ENCODE measurements at places on chromosomes 5 and 9.

DNA sequence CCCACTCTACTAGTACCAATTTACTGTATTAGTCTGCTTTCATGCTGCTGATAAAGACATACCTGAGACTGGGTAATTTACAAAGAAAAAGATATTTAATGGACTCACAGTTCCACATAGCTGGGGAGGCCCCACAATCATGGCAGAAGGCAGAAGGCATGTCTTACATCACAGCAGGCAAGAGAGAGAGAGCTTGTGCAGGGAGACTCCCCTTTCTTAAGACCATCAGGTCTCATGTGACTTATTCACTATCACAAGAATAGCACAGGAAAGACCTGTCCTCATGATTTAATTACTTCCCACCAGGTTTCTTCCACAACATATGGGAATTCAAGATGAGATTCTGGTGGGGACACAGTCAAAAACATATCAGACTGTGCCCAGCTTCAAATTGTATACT lies 11.5 kb downstream of the UGT3A1 start:
- no peak for DNase-seq

- DNase-seq = no peak
Measured at GRCh38 chr5:32597041-32597629, 11.8 kb downstream of the SUB1 start.

- DNase-seq = no peak
Measured at GRCh38 chr9:8268216-8268878, 468.8 kb upstream of the DMAC1 start.

- DNase-seq = no peak
Measured at GRCh38 chr5:123091298-123092222, 2.5 kb downstream of the PRDM6 start.

- DNase-seq = no peak
Measured at GRCh38 chr5:174101195-174101730, 55.8 kb downstream of the NSG2 start.

- DNase-seq = no peak
Measured at GRCh38 chr5:175712681-175713085, 54.8 kb downstream of the HRH2 start.

- no peak for DNase-seq
Measured at GRCh38 chr9:121743441-121744001, 92.1 kb downstream of the DAB2IP start.

DNA sequence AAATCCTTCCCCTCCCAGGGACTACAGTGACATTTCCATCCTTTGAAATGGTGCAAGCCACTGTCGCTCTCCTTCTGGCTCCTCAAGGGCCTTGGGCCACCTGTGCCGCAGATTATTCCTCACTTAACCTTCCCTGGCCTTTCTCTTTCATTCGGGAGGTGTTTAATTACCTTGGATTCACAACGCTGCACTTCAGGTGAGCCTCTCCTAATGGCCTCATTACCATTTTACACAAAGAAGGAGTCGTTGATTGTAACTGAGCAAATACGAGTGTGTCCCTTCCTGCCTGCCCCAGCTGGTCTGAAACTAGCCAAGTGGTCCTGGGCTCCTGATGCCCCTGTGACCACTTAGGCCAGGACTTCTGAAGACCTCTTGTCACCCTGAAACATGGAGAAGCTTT lies 205.0 kb downstream of the CRB2 start:
- DNase-seq = no peak

- no peak for DNase-seq
Measured at GRCh38 chr5:88248094-88248493, 20.6 kb downstream of the TMEM161B start.

DNA sequence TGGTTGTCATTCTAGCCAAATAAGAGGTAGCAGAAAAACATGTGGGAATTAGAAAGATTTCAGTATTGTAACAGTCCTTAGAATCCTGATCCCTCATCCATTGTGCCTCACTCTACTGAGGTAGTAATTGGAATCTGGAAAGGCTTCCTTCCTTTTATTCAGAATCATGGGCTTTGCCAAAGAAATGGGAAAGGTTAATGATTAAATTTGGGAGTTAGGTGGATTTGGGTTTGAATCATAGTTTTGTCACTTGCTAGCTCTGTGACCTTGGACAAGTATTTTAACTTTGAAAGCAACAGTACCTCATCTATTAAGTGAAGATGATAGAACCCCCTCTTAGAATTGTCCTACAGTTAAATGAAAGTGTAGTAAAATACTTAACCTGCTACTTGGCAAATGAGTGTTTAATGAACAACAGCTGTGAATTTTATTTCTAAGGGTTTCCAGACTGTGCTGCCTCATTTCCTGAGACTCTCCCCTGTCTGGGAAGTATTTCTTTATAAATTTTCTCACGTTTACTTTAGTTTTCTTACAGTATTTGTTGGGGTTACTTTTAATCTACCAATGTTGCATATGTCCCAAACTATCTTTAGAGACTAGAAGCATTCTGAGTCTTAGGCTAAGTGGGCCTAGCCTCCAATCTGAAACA lies 11.7 kb downstream of the SPDL1 start:
- DNase-seq = no peak

DNA sequence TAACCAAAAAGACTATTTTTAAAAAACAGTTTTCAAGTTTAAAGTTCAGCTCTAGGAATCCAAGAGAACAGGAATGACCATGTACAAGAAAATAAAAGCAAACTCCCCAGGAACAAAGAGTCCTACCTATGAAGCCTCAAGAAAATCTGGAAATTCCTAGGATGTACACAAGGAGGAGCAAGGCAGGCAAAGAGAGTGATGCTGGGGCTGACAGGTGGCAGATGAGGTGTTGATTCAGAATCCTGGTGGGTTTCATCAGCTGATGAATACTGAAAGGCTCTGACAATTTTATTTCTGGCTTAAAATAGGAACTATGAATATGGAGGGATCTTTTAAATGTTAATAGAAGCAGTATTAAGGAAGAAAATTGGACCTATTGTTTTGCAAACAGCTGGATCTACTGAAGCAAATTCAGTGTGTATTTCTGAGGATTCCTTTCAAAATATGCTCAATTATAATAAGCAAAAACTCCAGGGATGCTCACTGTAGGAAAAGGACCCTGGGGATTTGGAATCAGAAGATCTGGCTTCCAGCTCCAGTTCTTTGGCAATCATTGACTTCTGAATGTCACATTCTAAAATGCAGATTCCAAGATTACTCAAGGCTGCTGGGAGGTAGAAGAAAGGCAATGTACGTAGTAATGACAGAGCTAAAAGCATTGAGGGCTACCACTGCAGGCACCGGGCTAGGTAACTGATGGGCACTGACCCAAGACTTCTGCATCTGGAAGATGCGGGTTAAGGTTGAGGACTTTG lies 28.0 kb upstream of the SH3RF2 start:
- no peak for DNase-seq

GRCh38 chr5:44774279-44774880 lies 34.4 kb upstream of the MRPS30 start:
- DNase-seq = no peak

DNA sequence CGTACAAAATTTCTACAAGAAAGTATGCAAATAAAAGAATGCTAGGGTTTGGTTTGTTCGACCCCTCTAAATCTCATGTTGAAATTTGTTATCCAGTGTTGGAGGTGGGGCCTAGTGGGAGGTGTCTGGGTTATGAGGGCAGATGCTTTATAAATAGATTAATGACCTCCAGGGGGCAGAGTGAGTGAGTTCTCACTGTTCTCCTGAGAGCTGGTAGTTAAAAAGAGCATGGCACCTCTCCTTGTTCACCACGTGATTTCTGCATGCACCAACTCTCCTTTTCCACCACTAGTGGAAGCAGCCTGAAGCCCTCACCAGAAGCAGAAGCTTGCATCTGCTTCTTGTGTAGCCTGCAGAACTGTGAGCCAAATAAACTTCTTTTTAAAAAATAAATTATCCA lies 50.4 kb upstream of the FAM170A start:
- DNase-seq = no peak

- DNase-seq = no peak
Measured at GRCh38 chr5:139723986-139724587, 71.5 kb upstream of the PSD2 start.

- no peak for DNase-seq
Measured at GRCh38 chr9:19405771-19406170, 3.0 kb upstream of the ACER2 start.

DNA sequence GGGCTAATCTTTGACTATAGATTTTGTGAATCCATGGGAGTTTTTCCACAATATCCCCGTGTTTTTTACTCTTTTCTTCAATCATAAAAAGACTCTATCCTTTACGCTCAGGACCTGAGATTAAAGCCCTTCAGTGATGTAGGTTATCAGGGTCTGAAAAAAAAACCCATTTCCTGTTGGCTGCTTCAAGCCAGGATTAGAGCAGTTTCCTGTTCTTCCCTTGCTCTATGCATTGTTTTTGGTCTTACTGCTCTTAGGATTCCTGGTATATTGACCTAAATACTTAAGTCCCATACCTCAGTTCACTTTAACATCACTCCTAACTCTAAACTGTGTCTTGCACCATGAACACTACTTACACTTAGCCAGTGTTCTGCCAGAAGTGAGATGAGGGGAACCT lies 319.3 kb upstream of the CHD1 start:
- no peak for DNase-seq
